NCI-H1930 (cell line): ENCODE measurements at places on chromosomes 5 and 9.

GRCh38 chr5:53643445-53643844, 83.0 kb downstream of the NDUFS4 start:
- no peak for DNase-seq

DNA sequence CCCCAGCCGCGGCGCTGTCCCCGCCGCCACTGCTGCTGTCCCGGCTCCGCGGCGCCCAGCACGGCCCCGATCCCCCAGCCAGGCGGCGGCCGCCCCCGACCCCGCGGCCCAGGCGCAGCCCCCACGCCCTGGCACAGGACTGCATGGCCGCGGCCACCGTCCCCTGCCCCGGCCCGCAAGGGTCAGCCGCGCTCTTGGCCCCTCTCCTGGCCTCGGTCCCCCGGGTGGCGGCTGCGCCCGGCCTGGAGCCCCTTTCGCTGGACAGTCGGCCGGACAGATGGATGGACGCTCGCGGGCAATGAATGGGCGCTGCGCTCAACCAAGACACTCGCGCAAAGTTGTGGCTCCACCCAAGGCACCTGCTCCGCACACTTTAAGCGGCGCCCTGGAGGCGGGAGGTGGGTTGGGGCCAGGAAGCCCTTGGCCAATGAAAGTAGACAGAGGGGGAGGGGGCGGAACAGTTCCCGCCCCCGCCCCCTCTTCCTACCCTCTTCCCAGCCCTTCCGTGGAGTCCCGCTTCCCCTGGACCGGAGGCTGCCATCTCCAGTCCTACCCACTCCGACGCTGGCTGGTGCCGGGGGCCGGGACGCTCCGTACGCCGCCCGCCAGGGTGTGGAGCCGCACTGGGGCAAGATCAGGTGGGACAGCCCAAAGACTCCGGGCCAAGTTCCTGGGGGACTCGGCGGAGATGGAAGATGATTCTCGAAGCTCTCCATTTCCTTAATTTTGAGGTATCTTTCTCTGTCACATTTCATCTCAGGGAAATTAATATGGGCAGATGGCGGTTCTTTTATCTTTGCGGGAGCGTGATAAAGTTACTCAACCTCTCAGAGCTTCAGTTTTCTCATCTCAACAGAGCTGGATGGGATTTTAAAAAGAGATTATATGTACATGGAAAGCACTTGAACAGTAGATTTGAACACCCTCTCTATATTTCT, at the start of gene GLDC:
GLDC (minus strand) TSS at position 375 of the 938 bp plus-strand sequence; CDS start at position 145, 230 bp downstream.
- peak; percentile 93 for DNase-seq

DNA sequence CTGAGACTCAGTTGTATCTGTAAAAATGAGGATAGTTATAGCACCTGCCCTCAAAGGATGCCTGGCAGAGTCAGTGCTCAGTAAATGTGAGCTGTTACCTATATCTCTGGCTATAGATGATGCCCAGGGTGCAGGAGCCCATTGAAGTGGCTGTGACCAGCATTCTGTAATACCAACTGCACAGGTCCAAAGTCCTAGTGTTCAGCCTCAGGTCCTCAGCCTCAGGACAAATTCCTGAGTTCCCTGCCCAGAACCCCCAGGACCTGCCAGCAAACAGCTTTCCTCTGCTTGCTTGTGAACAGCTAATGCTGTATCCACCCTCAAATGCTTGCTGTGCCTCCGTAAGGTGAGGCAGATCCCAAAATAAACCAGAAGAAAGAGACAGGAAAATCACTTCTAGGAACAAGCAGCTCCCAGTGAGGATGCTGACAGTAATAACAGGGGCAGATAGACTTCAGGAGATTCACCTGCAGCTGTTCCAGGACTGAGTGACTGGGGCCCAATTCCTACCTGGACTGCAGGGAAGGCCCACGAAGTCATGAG, 80.8 kb downstream of the SIL1 start:
- no peak for DNase-seq

GRCh38 chr9:34451135-34451534, 7.2 kb downstream of the FAM219A start:
- no peak for DNase-seq

GRCh38 chr9:108743416-108743815, 112.4 kb downstream of the ACTL7B start:
- no peak for DNase-seq

DNA sequence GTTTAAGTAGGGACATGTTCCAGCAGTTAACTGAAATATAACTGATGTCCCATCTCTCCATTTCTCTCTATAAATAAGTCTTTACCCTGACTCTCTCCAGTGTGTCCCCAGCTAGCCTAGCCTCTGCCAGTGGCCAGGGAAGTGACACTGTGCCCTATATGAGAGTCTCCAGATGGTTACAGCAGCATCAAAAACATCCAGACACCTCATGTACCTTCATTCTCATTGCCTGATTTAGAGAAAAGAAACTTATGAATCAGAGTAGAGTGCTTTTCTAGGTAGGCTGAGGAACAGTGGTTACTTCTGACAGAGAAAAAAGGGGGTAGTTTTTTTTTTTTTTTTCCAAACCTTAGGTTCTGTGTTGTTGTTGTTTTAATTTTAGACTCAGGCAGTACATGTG, 148.5 kb downstream of the GNAQ start:
- no peak for DNase-seq

DNA sequence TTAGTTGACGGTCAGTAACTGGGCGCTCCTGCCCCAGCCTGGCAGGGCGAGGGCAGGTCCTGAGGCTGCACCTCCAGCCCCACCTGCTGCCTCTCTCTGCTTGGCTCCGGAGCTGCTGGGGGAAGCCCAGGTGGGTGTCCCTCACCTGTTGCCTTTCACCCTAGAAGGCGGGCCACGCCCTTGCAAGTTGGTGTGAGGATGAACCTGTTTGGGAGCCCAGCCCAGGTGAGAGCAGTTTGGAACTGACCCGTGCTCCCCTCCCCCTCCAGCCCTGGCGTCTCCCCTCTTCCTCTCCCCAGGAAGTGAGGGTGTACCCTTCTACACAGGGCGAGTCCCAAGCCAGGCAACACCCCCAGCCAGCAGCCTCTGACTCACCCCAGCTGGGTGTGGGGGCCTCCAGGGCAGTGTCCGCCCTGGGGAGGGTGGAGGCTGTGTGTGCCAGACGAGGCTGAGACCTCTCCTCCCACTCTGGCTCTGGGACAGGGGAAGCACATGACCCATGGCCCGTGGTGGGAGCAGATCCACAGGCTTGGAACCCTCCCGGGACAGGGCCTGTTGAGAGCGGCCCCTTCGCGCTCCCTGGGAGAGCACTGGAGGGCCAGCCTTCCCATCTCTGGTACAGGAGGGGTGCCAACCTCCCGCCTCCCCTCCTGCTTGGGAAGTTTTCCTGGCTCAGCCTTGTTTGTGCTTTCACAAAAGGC, 10.4 kb downstream of the LRRC8A start:
- no peak for DNase-seq

DNA sequence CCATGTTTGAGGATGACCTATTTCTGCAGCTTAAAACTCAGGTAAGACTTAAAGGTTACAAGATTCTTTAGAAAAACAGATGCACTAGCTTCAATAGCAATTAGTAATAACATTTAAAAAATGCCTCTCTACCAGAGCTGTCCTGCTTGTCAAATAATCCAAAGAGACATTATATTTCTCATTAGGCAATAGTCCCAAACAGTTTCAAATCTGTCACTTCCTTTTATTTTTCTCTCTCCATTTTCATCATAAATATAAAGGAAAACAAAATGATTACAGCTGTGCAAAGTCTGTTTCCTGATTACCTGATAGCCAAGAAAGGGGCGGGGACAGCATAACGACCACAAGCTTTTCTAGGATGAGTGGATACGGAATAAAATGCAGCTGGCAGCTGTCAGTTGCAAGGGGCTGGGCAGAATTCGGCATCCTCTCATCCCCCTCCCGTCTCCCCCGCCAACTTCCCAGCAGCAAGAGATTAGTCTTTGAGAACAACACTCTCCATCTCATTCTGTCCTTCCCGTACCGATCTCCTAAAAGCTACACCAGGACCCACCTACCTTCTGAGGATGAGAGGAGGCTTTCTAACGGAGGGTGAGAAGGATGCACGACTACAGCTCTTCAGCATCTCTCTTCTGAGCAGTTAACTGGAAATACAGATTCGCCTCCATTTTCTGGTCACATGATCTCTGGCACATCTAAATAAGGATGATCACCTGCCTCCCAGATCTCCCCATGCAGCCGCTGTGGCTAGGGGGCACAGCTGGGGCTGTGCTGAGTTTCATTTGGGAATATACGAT, 72.5 kb upstream of the PCA3 start:
- DNase-seq: peak; percentile 16

- DNase-seq: no peak
These were observed 72.4 kb upstream of the ICE1 start for GRCh38 chr5:5350101-5350500.

GRCh38 chr5:10679336-10679988, 81.6 kb downstream of the DAP start:
- DNase-seq: no peak

DNA sequence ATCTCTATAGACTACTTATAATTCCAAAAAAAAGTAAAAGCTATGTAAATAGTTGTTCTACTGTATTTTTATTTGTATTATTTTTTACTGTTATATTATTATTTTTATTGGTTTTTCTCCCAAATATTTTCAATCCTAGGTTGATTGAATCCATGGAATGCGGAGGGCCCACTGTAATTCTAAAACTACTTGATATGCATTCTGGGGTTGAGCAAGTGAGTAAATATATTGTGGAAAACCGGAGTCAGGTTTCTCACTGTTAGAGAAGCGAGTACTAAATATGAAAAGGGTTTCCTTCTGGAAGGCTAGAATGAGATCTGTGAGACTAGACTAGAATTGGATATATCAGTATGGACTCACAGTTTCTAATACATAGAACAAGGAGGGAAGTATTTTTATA, 66.5 kb downstream of the FBXW11 start:
- no peak for DNase-seq

DNA sequence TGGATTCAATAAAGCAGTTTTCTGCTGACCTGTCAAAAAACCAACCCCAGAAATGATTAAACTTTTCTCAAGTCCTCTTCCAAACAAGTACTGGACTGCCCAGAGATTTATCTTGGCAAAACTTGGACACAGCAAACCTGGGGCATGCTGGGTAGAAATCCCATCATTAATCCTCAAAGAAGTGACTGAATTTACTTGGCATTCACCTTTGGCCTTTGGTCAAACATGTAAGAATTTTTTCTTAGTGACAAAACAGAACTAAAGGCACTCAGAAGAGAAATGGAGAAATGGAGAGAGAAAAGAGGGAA, 248.6 kb upstream of the NREP start:
- DNase-seq: no peak

DNA sequence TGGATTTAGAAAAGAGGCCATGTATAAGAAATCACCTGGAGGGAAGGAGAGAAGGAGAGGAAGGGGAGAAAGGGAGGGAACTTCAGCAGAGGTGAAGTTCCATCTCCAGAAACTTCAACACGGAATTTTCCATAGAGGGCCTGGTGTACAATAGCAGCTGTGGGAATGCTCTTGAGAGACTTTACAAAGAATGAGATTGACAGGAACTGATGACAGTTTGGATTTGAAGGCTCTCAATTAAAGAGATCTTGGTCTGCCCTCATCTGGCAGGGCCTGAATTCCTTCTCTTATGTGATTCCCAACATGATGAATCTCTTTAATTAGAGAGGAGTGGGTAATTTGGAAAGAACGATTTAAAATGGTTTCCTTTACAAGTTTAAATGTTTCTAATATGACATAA, 143.5 kb downstream of the MLLT3 start:
- no peak for DNase-seq

GRCh38 chr5:33848554-33848953, 43.2 kb downstream of the ADAMTS12 start:
- DNase-seq: no peak

GRCh38 chr5:154900066-154900465, 37.9 kb downstream of the GEMIN5 start:
- DNase-seq: no peak

- DNase-seq: no peak
These were observed 19.7 kb downstream of the MEGF9 start for GRCh38 chr9:120694559-120694958.

DNA sequence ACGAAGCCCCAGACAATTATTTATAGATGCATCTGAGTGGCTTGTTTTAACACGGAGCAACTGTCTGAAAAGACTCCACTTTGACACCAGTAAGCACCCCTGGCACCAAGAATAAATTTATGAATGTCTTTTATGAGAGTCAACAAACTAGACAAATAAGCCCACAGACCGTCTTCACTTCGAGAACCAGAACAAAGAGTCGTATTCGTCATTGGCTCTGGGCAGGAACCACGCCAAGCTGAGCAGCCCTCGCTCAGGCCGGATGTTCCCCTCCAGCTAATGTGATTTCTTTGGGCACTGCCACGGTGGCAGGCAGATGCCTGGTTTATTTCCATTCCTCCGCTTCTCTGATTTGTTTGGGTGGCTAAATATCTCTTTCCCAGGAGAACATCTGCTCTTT, 91.9 kb upstream of the STC2 start:
- no peak for DNase-seq

GRCh38 chr5:177116631-177117373, 16.8 kb upstream of the NSD1 start:
- peak; percentile 83 for DNase-seq

DNA sequence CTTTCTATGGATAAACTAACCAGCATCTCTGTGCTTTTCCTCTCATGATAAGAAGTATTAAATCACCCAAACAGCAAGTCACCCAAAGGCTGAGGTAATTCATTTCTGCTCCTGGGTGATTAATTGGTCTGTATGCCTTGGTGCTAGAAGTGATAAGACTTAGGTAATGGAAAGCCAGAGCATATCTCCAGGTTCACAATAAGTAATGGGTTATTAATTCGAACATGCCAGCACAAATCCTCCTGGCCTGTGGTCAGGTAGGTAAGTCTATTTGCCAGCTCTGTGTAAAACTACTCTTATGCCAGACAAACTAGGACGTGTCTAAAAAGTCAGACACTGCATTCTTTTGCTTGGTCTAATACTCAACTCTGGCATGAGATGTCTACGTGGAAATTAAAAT, 11.2 kb upstream of the ENC1 start:
- DNase-seq: no peak

GRCh38 chr5:11531811-11532555, 372.3 kb downstream of the CTNND2 start:
- DNase-seq: no peak

- no peak for DNase-seq
These were observed 178.8 kb upstream of the HAPLN1 start for GRCh38 chr5:83899326-83899970.

GRCh38 chr5:89120719-89121118, 237.7 kb upstream of the MEF2C start:
- DNase-seq: no peak

- DNase-seq: no peak
These were observed 104.2 kb upstream of the PANK3 start for GRCh38 chr5:168683247-168683926.

DNA sequence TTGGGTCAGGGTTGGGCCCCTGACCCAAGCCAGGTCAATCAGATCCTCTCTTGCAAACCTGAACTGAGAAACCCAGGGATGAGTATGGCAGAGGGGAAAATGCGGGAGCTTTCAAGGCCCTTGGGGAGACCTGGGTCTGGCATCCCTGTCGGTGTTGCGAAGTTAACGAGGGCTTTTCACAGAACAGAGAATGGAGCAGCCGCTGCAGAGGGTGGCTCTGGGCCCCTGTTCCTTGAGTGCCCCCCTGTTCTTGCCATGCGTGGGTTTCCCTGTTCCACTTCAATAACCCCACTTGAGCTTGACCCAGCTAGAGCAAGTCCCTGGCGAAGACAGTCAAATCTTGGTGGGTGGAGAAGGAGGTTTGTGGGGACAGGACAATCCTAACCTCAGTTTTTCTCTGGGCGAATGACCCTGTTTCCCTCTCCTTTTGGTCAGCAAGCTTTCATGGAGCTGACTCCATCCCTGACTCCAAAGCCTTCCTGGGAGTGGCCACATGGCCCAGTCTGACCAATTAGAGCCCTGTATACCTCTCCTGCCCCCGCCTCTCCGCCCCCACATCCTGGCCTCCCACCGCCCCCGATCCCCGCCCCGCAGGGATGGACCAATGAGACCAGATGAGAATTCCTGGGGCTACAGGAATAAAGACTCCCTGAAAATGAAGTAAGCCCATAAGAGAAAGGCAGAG, 2.9 kb upstream of the VDAC1 start:
- no peak for DNase-seq
